Tibial nerve (tissue), 4 donors: ENCODE measurements at places on chromosomes 7 and 10. TPM values are rescaled to one million over a fixed set of nuclear protein-coding genes. Genes with fewer than 3 reads are reported as not detected.

DNA sequence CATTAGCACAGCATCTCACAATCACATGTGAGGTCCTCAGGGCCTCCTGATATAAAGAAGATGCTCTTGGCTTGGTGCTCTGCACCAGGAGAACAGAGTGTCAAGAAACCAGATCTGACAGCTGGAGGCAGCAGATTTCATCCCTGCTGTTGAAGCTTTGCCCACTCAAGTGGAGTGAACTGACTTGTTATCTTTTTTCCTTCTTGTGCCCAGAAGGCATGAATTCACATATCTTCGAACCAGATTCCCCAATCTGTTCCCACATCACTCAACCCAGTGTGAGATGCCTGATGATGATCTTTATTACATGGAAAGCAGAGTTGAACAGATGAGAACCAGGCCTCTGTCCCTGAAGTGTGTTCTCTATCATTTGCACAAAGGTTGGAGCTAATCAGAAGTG is 521.0 kb downstream of the SORCS1 start:
- no peak for DNase-seq

DNA sequence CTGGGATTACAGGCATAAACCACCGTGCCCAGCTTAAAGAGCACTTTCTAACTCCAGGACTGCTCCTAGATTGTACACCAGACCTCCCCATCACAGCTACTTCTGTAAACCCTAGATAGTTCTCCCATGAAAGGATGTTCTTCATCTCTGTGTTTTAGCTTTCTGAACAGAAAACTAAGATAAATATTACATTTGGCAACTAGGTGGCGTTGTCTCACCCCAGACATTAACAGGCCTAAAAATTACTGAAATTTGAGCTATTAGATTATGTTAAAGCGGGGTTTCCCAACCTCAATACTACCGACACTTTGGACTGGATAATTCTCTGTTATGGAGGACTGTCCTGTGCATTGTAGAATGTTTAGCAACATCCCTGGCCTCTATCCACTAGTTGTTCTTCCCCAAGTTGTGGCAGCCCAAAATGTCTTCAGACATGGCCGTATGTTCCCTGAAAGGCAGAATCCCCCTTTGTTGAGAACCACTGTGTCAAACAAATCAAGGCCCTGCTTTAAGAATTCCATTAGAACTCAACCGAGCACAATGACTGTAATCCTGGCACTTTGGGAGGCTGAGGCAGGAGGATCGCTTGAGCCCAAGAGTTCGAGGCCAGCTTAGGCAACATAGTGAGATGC is 19.1 kb downstream of the ATOH7 start:
- DNase-seq: no peak

GRCh38 chr7:88835147-88835728 is 39.7 kb upstream of the TEX47 start:
- DNase-seq: peak; percentile 20

- no peak for DNase-seq
Measured at GRCh38 chr10:103703941-103704919, 151.1 kb downstream of the SH3PXD2A start.

DNA sequence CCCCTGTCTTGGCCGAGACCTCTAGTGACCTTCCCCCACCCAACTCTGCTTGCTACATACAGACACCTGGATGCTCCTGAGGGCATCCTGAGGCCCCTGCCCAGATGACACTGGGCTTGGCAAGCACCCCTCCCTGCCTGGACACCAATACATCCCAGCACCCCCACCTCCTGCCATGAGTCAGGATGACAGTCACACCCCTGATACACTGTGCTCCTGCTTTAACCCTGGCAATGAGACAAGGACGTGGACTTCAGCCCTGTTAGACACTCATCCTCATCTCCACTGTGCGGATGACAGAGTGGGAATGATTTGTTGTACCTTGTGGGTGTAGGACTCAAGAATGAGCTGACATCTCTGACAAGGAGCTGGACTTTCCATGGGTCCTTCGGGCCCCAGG is 186.3 kb upstream of the ADCY1 start:
- DNase-seq: no peak

DNA sequence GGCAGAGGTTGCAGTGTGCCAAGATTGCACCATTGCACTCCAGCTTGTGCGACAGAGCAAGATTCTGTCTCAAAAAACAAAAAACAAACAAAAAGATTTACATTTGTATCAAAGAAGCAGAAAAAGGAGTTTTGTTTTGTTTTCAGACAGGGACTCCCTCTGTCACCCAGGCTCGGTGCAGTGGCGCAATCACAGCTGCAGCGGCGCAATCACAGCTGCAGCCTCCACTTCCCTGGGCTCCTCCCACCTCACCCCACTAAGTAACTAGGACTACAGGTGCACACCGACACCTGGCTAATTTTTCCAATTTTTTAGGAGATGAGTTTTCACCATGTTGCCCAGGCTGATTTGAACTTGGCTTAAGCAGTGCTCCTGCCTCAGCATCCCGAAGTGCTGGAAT is 1.8 kb downstream of the ARMC10 start:
- DNase-seq: no peak

GRCh38 chr7:41037691-41038090 is 665.2 kb downstream of the INHBA start:
- no peak for DNase-seq

DNA sequence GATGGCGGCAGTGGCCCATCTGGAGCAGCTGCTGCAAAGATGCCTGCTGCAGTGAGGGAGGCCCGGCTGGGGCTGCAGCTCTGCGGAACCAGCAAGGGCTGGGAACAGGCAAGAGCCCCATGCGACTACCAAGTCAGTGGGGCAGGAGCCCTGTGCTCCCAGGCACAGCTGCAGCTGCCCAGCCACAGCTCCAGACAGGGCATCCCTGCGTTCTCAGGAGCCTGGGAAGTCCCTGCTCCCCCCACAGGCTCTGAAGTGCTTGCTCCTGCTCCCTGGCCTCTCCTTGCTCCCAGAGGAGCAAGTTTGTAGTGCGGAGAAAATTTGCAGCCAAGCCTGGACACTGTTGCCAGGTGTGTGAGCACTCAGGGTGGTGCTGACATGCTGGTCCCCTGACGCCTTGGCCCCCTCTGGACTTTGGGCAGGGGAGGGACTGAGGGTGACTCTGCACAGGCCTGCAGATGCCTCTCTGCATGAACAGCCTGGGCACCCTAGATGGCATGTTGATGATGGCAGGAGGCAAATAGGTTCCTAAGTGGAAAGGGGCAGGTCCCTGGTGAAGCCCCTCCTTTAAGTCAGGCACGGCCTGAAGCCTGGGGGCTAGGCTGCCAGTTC is 105.6 kb downstream of the LYZL1 start:
- DNase-seq: no peak

DNA sequence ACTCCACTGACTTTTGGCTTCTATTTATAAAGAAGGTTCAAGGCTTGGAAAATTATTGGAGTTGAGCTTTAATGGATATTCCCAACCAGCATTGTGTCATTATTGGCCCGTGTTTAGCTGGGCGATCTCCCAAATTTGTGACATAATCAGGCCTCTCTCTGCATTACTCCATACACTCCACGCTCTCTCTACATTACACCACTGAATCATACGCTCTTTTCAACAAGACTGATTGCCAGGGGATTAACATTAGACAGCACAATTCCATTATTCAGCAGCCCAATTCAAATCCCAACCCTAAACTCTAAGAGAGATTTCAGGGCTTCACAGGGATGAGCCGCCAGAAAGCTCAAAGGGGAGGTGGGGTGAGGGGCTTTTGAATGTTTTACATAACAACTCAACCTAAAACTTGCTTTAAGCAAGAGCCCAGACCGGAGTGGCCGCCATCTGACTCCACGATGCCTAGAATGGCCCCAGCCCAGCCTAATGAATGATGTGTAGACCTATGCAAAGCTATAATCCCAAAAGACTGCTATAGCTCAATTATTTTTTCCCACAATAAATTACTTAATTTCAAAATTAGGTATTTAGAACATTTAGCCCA is 61.8 kb downstream of the FGFR2 start:
- no peak for DNase-seq

GRCh38 chr7:78052112-78052511 is 253.5 kb downstream of the PHTF2 start:
- DNase-seq: no peak

DNA sequence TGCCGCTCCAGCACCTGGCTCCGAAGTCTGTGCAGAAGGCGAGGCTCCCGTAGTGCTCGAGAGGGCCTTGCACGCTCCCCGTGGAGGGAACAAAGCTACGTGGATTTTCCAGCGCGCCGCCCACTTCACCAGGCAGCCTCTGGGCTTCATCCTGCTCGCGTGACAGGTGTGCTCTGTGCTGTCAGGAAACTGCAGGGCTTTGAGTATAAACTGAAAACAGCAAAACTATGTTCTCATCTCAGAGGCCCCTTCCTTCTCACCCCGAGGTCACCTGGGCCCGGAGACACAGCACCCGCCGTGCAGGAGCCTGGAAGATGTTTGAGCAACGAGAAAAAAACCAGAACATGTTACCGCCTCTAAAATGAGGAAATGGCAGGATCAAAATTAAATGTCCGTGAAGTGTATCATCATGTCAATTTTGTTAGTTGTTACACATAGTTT is 17.6 kb upstream of the GPR146 start:
- no peak for DNase-seq

GRCh38 chr10:119805702-119806230 is 66.9 kb downstream of the MCMBP start:
- DNase-seq: no peak

DNA sequence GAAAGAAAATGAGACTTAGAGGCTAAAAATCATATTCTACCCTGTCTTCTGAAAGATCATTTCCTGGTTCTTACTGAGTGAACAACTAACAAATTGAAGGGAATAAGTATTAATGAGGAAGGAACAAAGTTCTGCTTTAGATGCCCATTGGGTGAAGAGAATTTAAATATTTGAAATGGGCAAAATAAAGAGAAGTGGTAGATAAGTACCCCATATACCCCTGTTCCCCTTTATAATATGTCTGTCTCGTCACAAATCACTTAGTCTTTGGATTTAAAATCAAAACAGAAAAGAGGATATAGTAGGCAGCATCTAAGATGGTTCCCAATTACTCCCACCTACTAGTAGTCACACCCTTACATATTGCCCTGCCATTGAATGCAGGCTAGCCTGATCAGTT is 13.2 kb downstream of the TES start:
- no peak for DNase-seq

DNA sequence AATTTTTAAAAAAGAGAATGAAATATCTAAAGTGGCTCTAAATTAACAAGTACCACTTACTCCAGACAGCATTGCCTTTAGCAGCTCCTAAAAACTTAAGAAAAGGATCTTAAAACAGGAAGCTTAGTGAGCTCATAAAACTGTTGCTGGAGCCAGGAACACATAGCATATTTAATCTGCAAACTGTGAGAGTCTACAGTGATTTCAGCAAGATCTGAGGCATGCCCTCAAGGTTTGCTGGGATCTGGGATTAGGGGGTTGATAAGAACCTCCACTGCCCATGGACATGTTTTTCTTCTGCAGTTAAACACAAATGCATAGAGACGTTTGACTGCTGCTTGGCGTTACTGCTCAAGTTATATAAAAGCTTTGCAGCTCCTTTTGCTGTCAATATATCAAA is 3.8 kb downstream of the GLI3 start:
- DNase-seq: no peak

Gene IKZF1
- 9.6 TPM for total RNA-seq

Gene SHOC2
- total RNA-seq: 50.9 TPM

Gene AP5Z1
- total RNA-seq: 34.5 TPM

Gene CUZD1
- total RNA-seq: 1.2 TPM

Gene CHST15
- 37.6 TPM for total RNA-seq
